A549 (cell line): ENCODE measurements at places on chromosomes 12 and 14.

DNA sequence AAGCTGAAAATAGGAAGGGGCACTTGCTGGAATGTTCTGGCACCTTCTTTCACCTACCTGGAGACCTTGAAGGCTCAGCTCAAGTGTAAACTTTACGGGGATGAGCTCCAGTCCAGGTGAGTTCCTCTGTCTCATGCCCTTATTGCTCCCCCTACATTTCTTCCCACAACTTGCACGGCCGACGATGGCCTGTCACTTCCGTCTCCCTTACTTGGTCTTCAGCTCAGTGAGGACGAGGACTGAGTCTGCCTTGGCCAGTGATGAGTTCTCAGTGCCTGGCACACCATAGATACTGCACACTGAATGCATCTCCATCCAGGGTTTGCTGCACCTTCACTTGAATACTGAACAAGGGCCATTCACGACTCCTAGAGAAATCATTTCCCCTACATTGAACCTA, 21.4 kb downstream of the ADGRD1 start:
- DNase-seq: no peak

GRCh38 chr12:70880744-70881143, 39.8 kb downstream of the PTPRR start:
- no peak for DNase-seq

DNA sequence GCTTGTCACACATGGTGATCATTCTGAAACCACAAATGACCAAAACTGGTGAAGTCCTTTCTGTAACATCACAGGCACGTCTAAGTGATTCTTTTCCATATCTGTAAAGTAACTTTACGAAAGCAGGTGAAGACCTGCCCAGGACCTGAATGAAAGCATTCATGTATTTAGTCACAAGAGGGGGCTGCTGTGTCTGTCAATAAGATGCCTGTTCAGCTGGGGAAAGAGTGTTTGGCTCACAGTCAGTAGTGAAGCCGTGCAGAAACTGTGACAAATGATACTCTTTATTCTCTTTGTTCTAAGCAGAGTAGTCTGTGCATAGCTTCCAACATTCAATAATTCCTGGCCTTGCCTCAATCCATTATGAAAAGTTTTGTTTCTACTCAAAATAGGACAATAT, 373.5 kb upstream of the OR4E1 start:
- DNase-seq: no peak

DNA sequence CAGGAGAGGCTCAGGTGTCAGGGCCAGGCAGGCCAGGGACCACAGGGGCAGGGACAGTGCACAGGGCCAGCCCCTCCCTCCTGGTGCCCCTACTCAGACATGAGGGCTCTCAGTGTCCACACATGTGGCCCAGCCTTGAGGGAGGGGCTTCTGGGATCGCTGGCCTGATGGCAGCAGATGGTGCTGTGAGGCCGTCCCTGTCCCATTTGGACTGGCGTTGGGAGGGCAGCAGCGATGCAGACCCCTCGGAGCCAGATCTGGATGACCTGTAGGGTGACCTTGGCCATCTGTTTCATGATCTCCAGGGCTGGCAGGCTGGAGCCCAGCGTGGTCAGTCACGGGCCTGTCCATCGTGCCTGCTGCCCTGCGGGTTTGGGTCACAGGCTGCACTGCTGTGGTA, 377.6 kb downstream of the TMEM121 start:
- no peak for DNase-seq

DNA sequence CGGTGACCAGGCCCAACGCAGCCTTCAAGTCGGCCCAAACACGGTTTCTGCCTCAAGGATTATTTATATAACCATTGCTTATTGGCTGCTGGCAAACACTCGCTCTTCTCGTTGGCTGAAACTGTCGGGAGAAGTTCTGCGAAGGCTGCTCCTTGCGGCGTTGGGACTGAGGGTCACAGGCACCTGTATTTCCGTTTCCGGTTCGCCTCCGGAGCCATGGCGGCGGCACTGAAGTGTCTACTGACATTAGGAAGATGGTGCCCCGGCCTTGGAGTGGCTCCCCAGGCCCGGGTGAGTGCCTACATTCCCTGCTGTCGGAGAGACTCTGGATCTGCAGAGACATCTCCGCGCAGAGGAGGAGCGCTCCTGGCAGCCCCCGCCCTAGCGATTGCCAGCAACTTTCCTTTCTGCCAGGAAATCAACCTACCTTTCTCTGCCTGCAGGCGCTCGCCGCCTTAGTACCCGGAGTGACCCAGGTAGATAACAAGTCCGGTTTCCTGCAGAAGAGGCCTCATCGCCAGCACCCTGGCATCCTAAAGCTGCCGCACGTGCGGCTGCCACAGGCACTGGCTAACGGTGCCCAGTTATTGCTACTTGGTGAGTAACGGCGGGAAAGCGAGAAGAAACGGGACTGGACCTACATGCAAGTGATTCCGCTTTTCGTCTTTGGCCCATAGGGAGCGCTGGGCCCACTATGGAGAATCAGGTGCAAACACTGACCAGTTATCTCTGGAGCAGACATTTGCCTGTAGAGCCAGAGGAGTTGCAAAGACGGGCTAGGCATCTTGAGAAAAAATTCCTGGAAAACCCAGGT, at the start of gene METTL17:
TSS of gene METTL17 (plus strand) at position 194 of the 814 bp plus-strand sequence. CDS start at position 217, 23 bp downstream.
- peak; percentile 98 for DNase-seq

GRCh38 chr14:54395716-54396115, 1.1 kb upstream of the CDKN3 start:
- DNase-seq: no peak

DNA sequence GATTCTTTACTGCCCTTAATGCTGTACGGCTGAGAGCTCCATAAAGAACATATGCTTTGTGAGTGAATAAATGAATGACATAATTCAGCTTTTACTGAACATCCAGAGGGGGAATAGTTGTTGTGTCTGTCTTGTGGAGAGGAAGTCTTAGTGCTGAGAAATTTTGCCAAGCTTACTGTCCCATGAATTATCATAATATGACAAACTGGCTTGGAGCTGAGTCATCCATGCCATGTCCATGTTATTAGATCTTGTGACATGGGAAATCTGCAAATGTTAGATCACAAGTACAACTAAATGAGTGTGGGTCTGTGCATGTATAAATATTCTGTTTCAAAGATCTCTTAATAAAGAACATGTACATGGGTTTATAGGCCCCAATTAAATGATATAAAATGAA, 350.4 kb downstream of the BMP4 start:
- no peak for DNase-seq

- no peak for DNase-seq
Observed at GRCh38 chr12:19458733-19459132, 19.4 kb downstream of the AEBP2 start.

GRCh38 chr12:109678719-109679118, 34.9 kb upstream of the FAM222A start:
- DNase-seq: no peak

DNA sequence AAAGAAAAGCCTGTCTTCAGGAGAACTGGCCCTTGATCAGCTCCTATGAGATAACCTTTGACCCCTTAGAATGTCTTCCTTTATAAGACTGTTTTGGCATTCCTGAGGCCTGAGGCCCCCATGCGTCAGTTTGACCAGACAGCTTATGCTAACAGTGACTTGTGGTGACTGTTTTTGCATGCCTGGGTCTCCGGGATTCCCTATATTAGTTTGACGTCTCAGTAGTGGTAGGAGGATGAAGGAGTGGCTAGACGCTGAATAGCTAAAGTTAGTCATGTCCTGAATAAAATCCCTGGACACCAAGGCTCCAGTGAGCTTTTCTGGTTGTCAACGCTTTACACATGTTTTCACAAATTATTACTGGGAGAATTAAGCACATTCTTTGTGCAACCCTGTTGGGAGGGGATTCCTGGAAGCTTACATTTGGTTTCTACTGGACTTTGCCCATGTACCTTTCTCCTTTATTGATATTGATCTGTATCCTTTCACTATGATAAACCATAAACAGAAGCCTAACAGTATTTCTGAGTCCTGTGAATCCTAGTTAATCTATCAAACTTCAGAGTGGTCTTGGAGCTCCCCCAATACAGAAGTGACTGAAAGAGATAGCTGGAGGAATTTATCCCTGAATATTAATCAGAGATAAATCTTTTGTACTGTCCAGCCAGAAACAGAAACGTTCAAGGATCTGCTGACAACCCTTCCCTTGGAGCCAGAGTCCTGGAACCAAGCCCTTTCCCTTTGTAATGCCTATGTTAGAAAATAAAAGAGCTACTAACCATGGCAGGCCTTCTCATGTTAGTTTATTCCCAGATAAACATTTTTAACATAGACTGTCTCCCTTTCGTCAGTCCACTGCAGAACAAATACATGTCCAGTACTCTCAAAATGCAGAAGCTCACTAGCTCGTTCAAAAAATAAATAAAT, 479.2 kb downstream of the RPS29 start:
- no peak for DNase-seq

GRCh38 chr14:38567703-38568102, 311.8 kb upstream of the CLEC14A start:
- DNase-seq: no peak

DNA sequence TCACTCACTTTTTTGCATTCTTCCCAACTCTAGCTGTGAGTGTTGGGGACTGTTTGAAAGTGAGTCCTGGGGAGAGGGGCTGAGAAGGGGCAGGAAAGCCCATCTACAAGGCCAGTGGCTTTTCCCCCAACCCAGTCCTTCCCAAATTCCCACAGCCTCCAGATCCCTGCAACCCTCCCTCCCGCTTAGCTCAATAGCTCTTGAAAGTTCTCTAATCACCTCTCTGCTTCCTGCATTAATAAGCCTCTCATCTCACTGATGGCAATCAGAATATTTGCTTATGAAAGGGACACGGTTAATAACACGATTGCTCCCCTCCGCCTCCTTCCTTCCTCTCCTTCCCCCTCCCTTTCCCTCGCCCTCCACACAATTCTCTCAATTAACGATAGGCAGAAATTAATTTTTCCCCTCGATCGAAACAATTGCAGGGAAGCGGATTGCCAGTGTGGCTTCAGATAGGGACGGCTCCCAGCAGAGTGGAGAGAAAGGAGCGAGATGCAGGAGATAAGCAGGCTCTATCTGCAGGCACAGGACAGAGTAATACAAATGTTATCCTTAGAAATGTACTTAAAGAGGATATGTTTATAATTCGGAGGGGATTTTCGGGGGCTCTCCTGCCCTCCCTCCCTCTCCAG, 15.1 kb upstream of the GPATCH2L start:
- DNase-seq: no peak

DNA sequence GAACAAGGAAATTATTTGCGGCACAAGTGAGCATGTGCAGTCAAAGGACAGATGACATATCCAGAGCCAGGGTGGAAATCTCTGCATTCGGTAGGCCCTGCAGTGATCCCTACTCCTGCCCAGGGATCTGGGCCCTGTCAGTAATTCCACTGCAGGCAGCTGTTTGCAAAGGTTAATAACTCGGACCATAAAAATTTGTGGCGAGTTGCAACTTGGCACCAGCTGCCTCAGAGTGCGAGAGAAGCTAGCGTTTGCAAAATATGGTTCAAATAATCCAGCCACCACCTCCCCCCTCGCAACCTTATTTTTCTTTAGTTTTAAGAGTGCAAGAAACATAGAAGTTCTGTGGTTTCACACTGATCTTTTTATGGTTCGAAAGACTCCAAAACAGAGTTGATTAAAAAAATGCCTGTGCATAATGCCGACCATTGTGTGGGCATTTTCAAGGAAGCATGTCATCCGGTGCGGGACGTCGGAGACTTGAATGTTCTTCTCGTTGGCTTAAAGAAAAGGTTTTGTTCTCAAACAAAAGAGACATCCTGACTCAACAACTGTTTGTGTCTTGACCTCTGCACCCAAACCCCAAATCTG, 224.5 kb downstream of the BCL11B start:
- DNase-seq: no peak

DNA sequence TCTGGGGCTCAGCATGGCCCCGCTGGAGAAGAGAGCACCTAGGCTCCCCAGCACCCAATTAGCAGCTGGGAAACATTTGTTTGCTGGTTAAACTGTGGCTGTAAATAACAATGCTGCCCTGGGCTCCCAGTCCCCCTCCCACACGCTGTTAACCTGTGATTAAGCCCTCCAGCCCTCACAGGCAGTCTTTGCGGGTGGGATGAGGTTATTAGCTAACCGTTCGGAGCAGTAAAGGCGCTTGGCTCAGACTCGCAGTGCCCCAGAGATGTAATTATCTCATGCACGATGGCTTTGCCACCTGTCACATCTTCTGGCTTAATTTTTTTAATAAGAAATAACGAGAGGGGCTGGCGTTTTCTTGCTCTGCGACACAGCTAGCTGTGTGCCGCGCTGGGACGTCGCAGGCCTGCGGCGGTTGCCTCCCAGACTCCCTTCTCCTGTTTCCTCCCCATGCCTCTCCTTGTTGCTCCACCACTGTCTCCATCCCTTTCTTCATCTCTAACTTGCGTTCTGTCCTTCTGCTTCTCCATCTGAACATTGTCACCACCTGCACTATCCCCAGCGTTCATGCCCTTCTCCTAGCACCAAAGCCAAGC, 239.2 kb upstream of the FKBP4 start:
- DNase-seq: no peak

GRCh38 chr14:74698465-74698864, 14.4 kb downstream of the AREL1 start:
- no peak for DNase-seq

- DNase-seq: no peak
Observed at GRCh38 chr12:98419795-98420404, 95.5 kb upstream of the TMPO start.

- DNase-seq: no peak
Observed at GRCh38 chr12:125049093-125049458, 16.2 kb upstream of the AACS start.

GRCh38 chr12:47686645-47687240, 19.1 kb downstream of the RPAP3 start:
- DNase-seq: peak; percentile 66

GRCh38 chr14:64417771-64418125, 29.6 kb downstream of the MTHFD1 start:
- DNase-seq: no peak

GRCh38 chr12:100564905-100565467, 8.5 kb upstream of the GAS2L3 start:
- no peak for DNase-seq

- no peak for DNase-seq
Observed at GRCh38 chr12:55686366-55687010, 21.2 kb downstream of the ITGA7 start.

GRCh38 chr14:51216602-51217001, 23.4 kb upstream of the TMX1 start:
- no peak for DNase-seq

- peak; percentile 71 for DNase-seq
Observed at GRCh38 chr12:107134558-107134957, 41.2 kb upstream of the CRY1 start.

DNA sequence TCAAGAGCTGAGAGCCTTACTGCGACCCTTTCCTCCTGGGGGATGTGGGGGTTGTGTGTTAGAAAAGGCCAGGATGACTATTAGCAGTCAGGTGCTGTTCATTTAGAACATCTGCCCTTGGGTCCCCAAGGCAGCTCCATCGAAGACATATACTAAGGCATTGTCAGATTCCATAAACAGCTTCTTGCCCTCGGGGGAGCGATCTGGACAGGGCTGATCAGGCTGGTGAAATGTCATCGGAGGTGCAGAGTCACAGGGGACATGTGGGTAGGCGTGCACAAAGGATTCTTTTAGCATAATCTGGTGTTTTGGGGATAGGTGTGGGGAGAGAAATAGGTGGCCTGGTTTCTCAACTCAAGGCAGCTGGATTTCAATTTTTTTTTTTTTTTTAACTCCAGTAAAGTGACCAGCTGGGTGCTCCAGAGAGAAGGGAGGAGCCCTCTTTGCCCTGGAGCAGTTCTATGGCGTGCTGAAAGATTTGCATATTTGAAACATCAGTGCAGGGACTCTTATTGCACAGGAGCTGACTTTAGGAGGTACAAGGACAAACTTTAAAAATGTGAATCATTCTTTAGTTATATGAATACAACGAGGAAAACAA, 160.1 kb downstream of the SUDS3 start:
- DNase-seq: no peak

GRCh38 chr12:93521225-93522080, 51.0 kb upstream of the SOCS2 start:
- no peak for DNase-seq
